CD8-positive, alpha-beta memory T cell (primary cell): ENCODE measurements at places on chromosomes 5 and 9. TPM values are rescaled to one million over a fixed set of nuclear protein-coding genes. Genes with fewer than 3 reads are reported as not detected.

- no peak for DNase-seq
- no peaks in the 10 kb centered on the region for H3K4me1 ChIP-seq
- no peaks in the 10 kb centered on the region for H3K36me3 ChIP-seq
- no peak overlapping the region for H3K4me3 ChIP-seq
Measured at GRCh38 chr5:67233075-67233474, 36.5 kb upstream of the CD180 start.

DNA sequence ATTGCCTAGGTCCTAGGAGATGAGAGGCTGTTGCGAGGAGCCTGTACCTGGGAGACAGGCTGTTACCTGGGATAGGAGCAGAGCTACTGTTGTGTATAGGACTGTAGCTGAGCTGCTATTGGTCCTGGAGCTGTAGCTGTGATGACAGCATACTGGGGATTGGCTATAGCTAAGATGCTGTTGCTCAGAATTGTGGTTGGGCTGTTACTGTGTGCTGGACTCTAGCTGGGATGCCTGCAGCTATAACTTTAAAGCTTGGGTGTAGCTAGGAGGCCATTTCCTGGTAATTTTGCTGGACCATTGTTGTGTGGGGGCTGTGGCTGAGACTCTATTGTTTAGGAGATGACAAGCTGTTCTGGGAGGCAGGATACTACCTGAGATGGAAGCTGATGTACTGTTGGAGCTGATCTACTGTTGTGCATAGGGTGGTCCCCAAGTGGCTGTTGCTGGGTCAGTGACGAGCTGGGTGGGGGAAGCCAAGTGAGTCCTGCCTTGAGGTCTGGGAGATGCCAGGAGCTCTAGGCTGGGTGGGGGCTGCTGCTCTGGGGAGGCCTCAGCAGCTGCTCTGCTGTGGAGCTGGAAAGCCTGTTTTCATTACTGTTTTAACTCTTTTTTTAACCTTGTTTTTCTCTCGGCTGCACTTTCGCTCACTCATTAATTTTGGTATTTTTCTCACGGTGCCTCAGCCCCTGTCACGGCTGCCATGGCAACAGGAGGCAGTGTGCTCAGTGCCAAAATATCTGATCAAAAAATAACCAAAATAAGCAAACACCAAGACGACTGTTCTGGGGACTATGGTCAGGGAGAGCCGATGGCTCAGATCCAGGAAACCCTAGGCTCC is 3.0 kb upstream of the PCDH1 start:
- no peak overlapping the region for H3K27ac ChIP-seq
- DNase-seq: no peak
- H3K4me1 ChIP-seq: peaks cover 25% of the 10 kb centered on the region
- H3K36me3 ChIP-seq: no peaks in the 10 kb centered on the region

DNA sequence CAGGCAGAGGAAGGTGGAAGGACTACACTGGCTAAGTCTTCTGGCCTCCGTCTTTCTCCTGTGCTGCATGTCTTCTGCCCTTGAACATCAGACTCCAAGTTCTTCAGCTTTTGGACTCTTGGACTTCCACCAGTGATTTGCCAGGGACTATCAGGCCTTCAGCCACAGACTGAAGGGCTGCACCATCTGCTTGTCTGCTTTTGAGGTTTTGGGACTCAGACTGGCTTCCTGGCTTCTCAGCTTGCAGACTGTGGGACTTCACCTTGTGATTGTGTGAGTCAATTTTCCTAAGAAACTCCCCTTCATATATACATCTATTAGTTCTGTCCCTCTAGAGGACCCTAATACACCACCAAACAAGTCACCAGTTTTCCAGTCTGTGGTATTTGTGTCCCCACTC is 9.7 kb upstream of the ANKDD1B start:
- no peaks in the 10 kb centered on the region for H3K4me1 ChIP-seq
- DNase-seq: no peak
- no peaks in the 10 kb centered on the region for H3K36me3 ChIP-seq
- no peak overlapping the region for H3K27ac ChIP-seq
- no peak overlapping the region for H3K4me3 ChIP-seq
- no peaks in the 10 kb centered on the region for H3K27me3 ChIP-seq

- H3K27ac ChIP-seq: no peak overlapping the region
- H3K4me3 ChIP-seq: no peak overlapping the region
- H3K27me3 ChIP-seq: no peaks in the 10 kb centered on the region
- DNase-seq: no peak
- no peaks in the 10 kb centered on the region for H3K4me1 ChIP-seq
- H3K36me3 ChIP-seq: no peaks in the 10 kb centered on the region
Measured at GRCh38 chr9:105978826-105979225, 284.5 kb downstream of the TMEM38B start.

DNA sequence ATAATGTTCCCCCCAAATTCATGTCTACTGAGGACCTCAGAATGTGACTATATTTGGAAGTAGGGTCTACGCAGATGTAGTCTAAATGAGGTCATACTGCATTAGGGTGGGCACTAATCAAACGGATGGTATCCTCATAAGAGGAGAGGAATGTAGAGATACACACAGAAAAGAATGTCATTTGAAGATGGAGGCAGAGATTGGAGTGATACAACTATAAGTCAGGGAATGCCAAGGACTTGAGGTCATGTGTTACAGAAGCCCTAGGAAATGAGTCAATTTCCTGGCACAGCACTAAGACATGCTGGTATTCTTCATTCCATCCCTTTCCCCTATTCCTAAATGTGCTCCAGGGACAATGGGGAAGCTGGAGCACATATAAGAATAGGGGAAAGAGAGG is 758 bp upstream of the PDCD1LG2 start:
- H3K36me3 ChIP-seq: no peaks in the 10 kb centered on the region
- H3K27ac ChIP-seq: no peak overlapping the region
- DNase-seq: no peak
- no peaks in the 10 kb centered on the region for H3K27me3 ChIP-seq
- H3K4me1 ChIP-seq: peaks cover 3% of the 10 kb centered on the region

Gene NOTCH1
- 70.0 TPM for total RNA-seq

Gene N4BP3
- 5.2 TPM for total RNA-seq

Gene ANKRD20A1
- total RNA-seq: not detected
